Adipose tissue (tissue), 3 donors: ENCODE measurements at places on chromosomes 4 and X. TPM values are rescaled to one million over a fixed set of nuclear protein-coding genes. Genes with fewer than 3 reads are reported as not detected.

SMR3B gene
- not detected for polyA plus RNA-seq

CFAP299 gene
- 0.04 TPM for polyA plus RNA-seq

SLC9B2 gene
- polyA plus RNA-seq: 14.5 TPM

ELF4 gene
- 6.7 TPM for polyA plus RNA-seq

RTL5 gene
- 6.9 TPM for polyA plus RNA-seq

F8 gene
- polyA plus RNA-seq: 26.7 TPM

L1CAM gene
- polyA plus RNA-seq: 1.8 TPM

POU3F4 gene
- not detected for polyA plus RNA-seq

OFD1 gene
- 24.1 TPM for polyA plus RNA-seq

FGFBP1 gene
- polyA plus RNA-seq: 1.6 TPM

SRPK3 gene
- polyA plus RNA-seq: 0.30 TPM

RBM41 gene
- 2.8 TPM for polyA plus RNA-seq

CXCL8 gene
- 15.2 TPM for polyA plus RNA-seq

SNCA gene
- 7.8 TPM for polyA plus RNA-seq

IL13RA2 gene
- 0.82 TPM for polyA plus RNA-seq

CSAG2 gene
- not detected for polyA plus RNA-seq

YIPF7 gene
- polyA plus RNA-seq: not detected

SPACA5 gene
- not detected for polyA plus RNA-seq

TNMD gene
- polyA plus RNA-seq: 11.4 TPM

CT45A5 gene
- polyA plus RNA-seq: not detected

SPP1 gene
- polyA plus RNA-seq: 23.4 TPM

GNRHR gene
- not detected for polyA plus RNA-seq

RHOXF2B gene
- not detected for polyA plus RNA-seq

ZCCHC12 gene
- polyA plus RNA-seq: 0.12 TPM

PIM2 gene
- polyA plus RNA-seq: 2.9 TPM

CYLC1 gene
- polyA plus RNA-seq: not detected

CT45A8 gene
- not detected for polyA plus RNA-seq

FGD1 gene
- 1.3 TPM for polyA plus RNA-seq

GSPT2 gene
- 3.2 TPM for polyA plus RNA-seq

NALF2 gene
- 1.2 TPM for polyA plus RNA-seq
